Thymus (tissue), 14 donors: ENCODE measurements at places on chromosomes 12 and 14.

DNA sequence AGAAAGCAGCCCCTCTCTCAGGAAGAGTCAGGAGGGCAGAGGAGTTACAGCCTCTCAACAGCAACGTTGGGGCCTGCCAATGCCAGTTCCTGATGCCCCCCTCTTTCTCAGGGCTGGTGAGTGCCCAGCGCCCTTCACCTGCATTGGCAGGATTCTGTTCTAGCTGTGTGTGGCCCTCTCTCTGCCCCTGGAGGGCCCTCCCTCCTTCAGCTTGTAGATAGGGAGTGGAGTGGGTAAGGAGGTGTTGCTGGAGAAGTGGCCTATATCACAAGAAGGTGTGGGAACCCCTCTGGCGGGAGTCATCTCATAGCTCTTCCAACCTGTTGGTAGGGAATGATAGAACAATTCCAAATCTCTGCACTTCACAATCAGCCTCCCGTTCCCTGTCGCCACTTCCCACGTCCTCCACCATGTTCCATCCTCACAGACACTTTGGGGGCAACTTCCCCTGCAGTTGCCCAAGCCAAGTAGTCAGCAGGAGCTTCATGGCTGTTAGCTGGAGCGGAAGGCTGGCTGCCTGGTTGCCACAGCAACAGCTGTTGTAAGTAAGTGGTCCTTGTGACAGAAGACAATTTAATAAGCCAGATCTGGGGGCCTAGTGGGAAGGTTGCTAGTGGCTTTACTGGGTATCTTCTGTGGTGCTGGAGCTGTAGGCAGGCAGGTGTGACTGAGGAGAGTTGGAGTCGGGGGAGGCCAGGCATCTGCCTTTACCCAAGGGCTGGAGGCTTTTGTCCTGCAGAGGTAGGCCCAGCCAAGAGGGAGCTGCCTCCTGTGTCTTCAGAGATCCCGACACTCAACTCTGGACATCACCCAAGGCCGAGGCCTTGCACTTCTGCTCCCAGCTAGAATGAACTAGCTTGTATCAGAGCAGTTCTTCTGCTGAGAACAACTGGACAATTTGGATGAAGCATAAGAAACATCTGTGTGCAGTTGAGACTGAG lies 38.4 kb downstream of the GALNT16 start:
- DNase-seq: no peak

GRCh38 chr12:103455020-103455763 lies 40.6 kb downstream of the C12orf42 start:
- no peak for DNase-seq

DNA sequence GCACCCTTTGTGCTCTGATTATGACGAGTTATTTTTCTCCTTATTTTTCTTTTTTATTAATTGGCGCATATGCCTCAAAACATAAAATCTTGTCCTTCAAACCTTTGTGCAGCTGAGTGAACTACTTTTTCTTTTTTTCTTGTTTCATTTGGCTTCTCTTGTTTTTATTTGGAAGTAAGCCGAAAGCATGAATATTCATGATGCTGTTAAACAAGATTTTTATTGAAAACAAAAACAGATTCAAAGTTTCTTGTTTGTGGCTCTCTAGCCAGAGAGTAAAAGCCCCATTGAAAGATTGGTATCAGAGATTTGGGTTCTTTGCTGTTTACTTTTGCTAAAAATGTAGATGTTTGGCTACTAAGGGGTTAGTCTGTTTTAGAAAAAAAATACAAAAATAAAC lies 183.8 kb downstream of the TMEM132C start:
- DNase-seq: no peak

DNA sequence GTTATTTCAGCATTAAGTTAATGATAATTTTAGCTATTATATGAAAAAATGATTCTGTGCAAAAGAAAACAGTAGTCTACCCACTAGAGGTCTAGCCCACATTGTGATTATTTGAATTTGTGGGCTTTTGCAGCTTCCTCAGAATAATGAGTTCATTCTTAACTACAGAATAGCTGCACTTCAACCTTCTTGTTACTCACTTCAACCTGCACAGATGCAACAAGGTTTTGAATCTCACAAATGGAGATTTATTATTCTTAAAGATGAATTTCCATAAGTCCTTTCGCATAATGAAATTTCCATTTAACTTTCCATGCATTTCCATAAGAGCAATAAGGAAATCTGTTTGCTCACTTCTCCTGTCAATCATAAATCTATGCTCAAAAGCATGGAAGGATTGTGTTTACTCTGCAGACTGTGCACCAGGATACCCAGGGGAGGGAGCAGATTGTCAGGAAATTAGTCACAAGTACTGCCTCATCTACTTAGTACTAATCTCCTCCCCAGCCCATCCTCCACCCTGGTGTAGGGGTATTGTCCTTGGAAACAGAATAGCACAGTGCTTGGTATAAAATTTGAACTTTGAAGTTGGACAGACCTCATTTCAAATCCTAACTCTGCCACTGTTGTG lies 24.1 kb downstream of the PTGER2 start:
- no peak for DNase-seq

DNA sequence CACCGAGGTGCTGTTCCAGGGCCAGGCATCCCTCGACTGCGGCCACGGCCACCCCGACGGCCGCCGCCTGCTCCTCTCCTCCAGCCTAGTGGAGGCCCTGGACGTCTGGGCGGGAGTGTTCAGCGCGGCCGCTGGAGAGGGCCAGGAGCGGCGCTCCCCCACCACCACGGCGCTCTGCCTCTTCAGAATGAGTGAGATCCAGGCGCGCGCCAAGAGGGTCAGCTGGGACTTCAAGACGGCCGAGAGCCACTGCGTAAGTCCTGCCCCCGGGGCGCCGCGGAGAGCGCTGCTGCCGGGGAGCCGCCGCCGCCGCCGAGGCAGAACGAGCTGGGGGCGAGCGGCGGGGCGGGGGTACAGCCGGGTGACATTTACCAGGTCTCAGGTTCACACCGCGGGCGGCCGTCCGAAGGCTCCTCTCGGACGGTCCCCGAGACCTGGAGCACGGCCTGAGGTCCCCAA lies 1.4 kb downstream of the PLXNC1 start:
- no peak for DNase-seq

- DNase-seq: no peak
These were observed 209.3 kb upstream of the FOXN3 start for GRCh38 chr14:89626233-89626806.

GRCh38 chr12:132178316-132178715 lies 34.1 kb downstream of the NOC4L start:
- peak; percentile 40 for DNase-seq

DNA sequence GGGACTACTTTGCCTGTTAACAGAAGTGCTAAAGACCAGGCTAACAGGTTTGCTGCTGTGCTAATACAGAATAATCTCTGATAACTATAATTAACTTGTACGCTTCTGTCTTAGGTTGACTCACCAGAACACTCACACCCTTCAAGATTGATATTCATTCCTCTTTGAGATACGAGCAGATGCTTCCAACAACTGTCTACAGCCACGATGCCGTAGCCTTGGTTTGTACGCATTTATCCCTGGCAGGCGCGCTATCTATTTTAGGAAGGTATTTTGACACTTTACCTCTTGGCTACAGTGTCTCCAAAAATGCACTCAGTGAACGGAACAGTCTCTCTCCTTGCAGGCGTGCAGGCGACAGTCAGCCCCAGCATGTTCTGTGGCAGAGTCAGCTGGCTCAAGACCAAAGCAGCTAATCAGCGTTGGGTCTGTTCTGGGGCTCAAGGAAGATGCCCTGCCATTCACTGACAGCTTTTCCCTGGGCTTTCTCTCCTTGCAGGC lies 146.4 kb upstream of the PRICKLE1 start:
- DNase-seq: no peak

- DNase-seq: no peak
These were observed 4.5 kb downstream of the C1QL4 start for GRCh38 chr12:49332441-49332861.

- no peak for DNase-seq
These were observed 32.1 kb downstream of the SNRNP35 start for GRCh38 chr12:123490089-123490488.

DNA sequence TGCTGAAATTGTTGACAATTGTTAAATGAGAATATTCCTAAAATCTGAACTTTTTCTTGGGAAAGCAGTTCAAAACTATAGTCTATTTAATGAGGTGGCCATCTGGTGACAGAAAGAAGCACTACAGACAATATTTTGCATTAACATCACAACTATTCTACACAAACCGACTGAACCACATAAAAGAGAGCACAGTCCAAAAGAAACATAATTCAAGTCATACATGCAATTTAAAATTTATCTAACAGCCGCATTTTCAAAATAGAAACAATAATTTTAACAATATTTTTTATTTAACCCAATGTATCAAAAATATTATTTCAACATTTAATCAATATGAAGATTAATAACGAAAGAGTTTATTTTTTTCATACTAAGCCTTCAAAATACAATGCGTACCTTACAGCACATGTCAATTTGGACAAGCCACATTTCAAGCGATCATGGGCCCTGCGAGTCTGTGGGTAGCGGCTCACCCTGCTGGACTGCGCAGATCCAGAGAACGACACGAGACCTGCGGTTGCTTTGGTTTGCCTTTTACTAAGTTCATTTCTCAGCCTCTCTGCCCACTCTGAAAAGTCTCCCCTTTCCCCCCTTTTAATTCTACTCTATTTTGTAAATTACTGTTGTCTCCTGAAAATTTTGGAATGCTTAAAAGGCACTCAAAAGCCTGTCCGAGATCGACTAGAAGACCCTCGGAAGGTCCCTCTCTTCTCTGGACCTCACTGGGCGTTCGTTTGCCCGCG lies 947 bp upstream of the LRRC9 start:
- DNase-seq: peak; percentile 17
